ENCODE measurements at places on chromosomes 11 and 22.

DNA sequence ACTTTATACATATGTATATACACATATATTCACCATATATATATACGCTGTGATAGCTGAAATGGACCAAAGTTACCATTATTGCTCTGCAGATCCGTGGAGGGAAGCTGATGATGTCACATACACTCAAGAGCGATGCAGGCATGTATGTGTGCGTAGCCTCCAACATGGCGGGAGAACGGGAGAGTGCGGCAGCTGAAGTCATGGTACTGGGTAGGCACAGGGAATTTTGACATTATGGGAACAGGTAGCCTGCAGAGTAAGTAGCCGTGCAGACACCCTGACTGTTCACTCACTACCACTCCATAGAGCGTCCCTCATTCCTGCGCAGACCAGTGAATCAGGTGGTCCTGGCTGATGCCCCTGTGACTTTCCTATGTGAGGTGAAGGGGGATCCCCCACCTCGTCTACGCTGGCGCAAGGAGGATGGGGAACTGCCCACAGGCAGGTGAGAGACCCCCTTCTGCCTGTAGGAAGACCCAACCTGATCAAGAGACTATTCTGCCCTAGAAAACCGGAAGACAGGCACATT, 4.7 kb downstream of the ROBO3 start:
- no peak for DNase-seq

DNA sequence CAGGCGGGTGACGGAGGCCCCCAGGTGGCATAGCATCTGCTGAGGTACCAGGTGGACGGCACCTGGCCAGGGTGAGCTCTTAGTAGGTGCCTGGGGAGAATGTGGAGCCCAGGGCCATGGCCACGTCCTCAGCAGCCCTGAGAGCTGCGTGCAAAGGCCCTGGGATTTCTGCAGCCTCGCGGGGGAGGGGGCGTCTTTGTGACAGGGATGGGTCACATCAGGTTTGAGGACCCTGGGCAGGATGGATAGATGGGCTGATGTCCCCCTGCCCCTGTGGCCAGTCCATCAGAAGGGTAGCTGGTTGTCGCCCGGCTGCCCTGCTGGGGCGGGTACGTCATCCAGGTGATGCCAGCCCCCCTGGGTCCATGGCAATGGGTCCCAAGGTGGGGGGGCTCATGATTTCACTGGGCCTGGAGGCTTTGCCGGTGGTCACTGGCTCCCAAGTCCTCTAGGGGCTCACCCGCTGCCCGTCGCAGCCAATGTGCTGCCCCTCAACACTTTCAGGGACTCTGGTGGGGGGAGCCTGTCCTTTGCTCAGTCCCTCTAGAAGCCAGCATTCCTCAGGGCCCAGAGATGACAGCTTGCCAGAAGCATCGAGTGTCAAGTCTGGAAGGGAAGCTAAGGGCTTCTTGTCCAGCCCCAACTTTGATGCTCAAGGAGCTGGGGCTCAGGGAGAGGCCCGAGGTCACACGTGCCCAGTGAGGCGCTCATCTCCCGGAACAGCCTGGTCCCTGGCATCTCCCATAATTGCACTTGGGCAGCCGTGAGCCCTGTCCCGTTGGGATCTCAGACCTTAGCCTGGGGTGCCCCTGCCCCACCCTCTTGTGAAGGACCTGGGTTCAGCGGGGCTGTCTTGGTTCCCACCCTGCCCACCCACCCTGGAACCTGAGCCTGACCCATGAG, 777 bp downstream of the TBX10 start:
- DNase-seq, result no peak

GRCh38 chr22:23494930-23495266, 85.2 kb downstream of the IGLL1 start:
- no peak for DNase-seq

- DNase-seq, result no peak
These were observed 74.2 kb downstream of the YAP1 start for GRCh38 chr11:102184269-102184987.

Measured in stimulated activated CD4-positive, alpha-beta T cell treated with anti-CD3 and anti-CD28 coated beads, TNF-alpha, amount 100 ng/mL, for 4 hours (primary cell).